ENCODE measurements at places on chromosomes 6 and 20. TPM values are rescaled to one million over a fixed set of nuclear protein-coding genes. Genes with fewer than 3 reads are reported as not detected.
A peak's percentile ranks its signal among the peaks of the same experiment; 100 is the strongest.

The BPIFB4 gene
- not detected for total RNA-seq

The PAQR8 gene
- 3.5 TPM for total RNA-seq

The PPP1R3G gene
- total RNA-seq, result 3.3 TPM

The CSTF1 gene
- total RNA-seq, result 26.8 TPM

The MLN gene
- not detected for total RNA-seq

The PRRT1 gene
- not detected for total RNA-seq

DNA sequence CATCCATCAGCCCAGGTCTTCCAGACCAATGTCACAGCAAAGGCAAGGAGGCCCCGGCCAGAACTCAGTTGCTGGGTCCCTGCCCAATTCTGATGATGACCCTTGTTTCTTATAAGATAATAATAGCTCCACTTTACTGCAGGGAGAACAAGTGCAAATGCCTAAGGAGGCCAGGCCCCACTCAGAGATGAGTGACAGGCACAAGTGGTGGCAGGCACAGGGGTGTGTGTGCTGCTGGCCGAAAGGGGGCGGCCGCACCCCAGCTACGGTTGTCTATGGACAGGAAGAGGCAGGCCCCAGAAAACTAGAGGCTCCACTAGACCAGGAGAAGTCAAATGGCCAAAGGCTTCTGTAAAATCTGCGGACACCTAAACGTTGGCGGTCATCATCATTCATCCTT lies 28.6 kb downstream of the GNAS-AS1 start:
- no peak for DNase-seq
- H3K4me3 ChIP-seq, result no peak overlapping the region
- H3K27me3 ChIP-seq, result peaks cover under 1% of the 10 kb centered on the region
- H3K27ac ChIP-seq, result no peak overlapping the region
- no peaks in the 10 kb centered on the region for H3K4me1 ChIP-seq
- H3K36me3 ChIP-seq, result peaks cover 3% of the 10 kb centered on the region

DNA sequence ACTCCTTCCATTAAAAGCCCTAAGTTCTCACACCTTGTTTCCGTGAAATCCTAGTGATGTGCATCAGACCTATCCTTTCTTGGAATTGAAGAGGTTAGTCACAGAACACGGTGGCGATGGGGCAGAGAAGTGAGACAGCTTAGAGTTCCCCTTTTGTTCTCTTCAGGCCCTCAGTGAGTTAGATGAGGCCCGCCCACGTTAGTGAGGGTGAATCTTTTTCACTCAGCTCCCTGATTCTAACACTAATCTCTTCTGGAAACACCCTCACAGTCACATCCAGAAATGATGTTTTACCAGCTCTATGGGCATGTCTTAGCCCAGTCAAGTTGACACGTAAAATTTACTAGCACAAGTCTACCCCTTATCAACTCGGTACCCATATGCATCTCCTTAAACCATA lies 172.7 kb upstream of the NOX3 start:
- H3K4me1 ChIP-seq, result no peaks in the 10 kb centered on the region
- no peaks in the 10 kb centered on the region for H3K27me3 ChIP-seq
- H3K4me3 ChIP-seq, result no peak overlapping the region
- H3K36me3 ChIP-seq, result no peaks in the 10 kb centered on the region
- H3K27ac ChIP-seq, result no peak overlapping the region
- no peak for DNase-seq

DNA sequence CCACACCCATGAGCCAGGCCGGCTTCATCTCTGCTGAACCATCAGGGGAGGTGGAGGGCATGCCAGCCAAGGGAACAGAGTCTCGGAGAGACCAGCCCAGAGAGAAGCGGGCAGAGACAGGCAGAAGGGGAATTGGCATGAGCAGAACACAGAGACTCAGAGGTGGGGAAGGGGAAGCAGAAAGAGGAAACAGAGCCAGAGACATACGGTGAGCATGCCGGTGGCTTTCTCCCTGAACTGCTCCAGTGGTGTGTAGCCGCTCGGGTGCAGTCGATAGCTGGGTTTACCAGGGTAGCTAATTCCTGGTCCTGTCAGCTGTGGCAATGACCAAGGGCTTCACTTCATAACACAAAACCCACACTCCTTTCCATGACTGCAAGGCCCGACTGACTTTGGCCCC lies 83.6 kb upstream of the CCDC167 start:
- no peaks in the 10 kb centered on the region for H3K4me1 ChIP-seq
- peaks cover 23% of the 10 kb centered on the region for H3K27me3 ChIP-seq
- H3K27ac ChIP-seq, result no peak overlapping the region
- H3K4me3 ChIP-seq, result no peak overlapping the region
- no peak for DNase-seq

DNA sequence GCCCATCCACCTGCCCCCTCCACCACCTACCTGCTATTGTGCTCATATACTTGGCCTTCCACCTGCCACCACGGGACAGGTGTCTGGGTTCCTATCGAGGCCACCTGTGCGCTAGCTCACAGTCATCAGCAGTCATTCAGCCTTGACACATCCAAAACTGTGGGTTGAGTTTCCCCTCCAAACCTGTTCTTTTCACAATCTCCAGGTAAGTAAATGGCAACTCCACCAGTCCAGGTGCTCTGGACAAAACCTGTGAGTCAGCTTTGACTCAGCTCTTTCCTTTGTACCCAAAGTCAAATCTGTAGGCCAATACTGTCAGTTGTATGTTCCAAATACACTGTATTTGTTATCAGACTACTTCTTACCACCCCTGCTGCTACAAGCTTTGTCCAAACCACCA lies 52.6 kb downstream of the SPTLC3 start:
- DNase-seq, result no peak
- H3K4me3 ChIP-seq, result no peak overlapping the region
- no peaks in the 10 kb centered on the region for H3K4me1 ChIP-seq
- no peaks in the 10 kb centered on the region for H3K36me3 ChIP-seq
- no peak overlapping the region for H3K27ac ChIP-seq
- no peaks in the 10 kb centered on the region for H3K27me3 ChIP-seq

GRCh38 chr6:47161176-47161687 lies 119.1 kb upstream of the ADGRF1 start:
- H3K36me3 ChIP-seq, result no peaks in the 10 kb centered on the region
- no peaks in the 10 kb centered on the region for H3K27me3 ChIP-seq
- no peak overlapping the region for H3K27ac ChIP-seq
- no peak overlapping the region for H3K4me3 ChIP-seq
- DNase-seq, result peak; percentile 26
- no peaks in the 10 kb centered on the region for H3K4me1 ChIP-seq

GRCh38 chr6:106451439-106451838 lies 90.9 kb downstream of the CRYBG1 start:
- H3K27me3 ChIP-seq, result no peaks in the 10 kb centered on the region
- no peak overlapping the region for H3K4me3 ChIP-seq
- no peaks in the 10 kb centered on the region for H3K36me3 ChIP-seq
- no peak overlapping the region for H3K27ac ChIP-seq
- peaks cover 8% of the 10 kb centered on the region for H3K4me1 ChIP-seq
- no peak for DNase-seq

DNA sequence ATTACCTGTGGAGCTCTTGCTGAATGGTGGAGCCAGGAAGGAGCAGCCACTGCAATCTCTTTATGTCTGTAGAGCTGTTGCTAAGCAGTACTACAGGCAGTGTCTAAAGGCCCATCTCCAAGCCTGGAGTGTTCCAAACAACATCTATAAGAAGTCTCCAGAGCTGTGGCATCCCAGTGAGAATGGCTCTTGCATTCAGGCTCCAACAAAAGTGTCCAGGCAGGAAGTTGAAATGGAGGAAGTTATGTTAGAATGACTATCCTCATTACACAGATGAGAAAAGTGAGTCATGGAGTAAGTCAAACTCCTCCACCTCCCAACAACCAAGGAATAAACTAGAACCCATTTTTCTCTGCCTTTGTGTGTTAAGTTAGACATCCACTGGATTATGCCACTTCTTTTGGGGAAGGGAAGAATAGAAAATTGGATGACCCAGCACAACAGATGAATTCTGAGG lies 288.5 kb upstream of the STXBP5 start:
- peaks cover 38% of the 10 kb centered on the region for H3K4me1 ChIP-seq
- no peaks in the 10 kb centered on the region for H3K27me3 ChIP-seq
- no peaks in the 10 kb centered on the region for H3K36me3 ChIP-seq
- DNase-seq, result no peak

DNA sequence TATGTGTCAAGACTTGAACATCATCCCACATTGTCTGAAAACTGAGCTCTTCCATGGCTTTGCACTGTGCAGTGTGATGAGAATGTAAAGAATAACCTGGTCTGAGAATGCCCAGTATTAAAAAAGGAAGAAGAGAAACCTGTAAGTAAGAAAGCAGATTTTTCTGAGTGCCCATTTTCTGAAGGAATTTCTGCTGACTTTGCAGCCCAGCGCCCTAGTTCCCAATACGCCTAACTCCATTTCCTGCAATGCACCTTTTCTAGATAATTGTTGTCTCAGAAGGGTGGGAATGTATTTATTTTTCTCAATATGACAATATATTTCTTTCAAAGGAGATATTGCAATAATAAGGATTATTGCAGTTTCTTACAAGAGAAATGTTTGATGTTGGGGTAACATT lies 231.5 kb downstream of the HAO1 start:
- H3K4me3 ChIP-seq, result no peak overlapping the region
- H3K27ac ChIP-seq, result no peak overlapping the region
- no peak for DNase-seq
- H3K36me3 ChIP-seq, result no peaks in the 10 kb centered on the region
- no peaks in the 10 kb centered on the region for H3K4me1 ChIP-seq
- no peaks in the 10 kb centered on the region for H3K27me3 ChIP-seq

- no peaks in the 10 kb centered on the region for H3K36me3 ChIP-seq
- no peaks in the 10 kb centered on the region for H3K4me1 ChIP-seq
- no peak overlapping the region for H3K4me3 ChIP-seq
- H3K27me3 ChIP-seq, result peaks cover 8% of the 10 kb centered on the region
- DNase-seq, result no peak
- no peak overlapping the region for H3K27ac ChIP-seq
Measured at GRCh38 chr6:157551041-157551832, 170.2 kb downstream of the ZDHHC14 start.

GRCh38 chr6:136895901-136896300 lies 26.2 kb upstream of the SLC35D3 start:
- no peaks in the 10 kb centered on the region for H3K27me3 ChIP-seq
- DNase-seq, result no peak
- H3K27ac ChIP-seq, result no peak overlapping the region
- peaks cover 5% of the 10 kb centered on the region for H3K36me3 ChIP-seq
- no peaks in the 10 kb centered on the region for H3K4me1 ChIP-seq

- H3K4me3 ChIP-seq, result no peak overlapping the region
- no peaks in the 10 kb centered on the region for H3K36me3 ChIP-seq
- no peak overlapping the region for H3K27ac ChIP-seq
- peaks cover 10% of the 10 kb centered on the region for H3K4me1 ChIP-seq
- no peak for DNase-seq
Measured at GRCh38 chr6:110325197-110325596, 33.0 kb downstream of the METTL24 start.

DNA sequence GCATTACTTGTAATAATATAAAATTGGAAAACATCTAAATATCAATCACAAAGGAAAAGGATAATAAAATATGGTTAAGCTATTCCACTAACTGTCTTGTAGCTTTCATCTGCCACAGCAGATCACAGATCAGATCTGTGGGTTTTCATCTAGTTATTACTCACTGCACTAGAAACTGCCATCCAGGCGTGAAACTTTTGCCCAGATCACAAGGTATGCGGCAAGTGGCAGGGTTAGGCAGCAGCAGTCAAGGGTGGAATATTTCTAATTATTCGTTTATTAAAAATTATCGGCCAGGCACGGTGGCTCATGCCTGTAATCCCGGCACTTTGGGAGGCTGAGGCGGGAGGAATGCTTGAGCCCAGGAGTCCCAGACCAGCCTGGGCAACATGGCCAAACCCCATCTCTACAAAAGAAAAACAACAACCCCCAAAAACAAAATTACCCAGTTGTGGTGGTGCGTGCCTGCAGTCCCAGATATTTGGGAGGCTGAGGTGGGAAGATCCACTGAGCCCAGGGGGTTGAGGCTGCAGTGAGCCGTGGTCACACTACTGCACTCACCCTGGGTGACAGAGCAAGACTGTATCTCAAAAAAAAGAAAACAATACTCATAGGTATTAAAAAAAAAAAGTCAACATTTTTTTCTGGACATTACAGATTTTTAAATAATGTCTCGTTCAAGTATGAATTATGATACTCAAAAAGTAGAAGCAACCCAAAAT lies 32.1 kb downstream of the BEND3 start:
- H3K36me3 ChIP-seq, result no peaks in the 10 kb centered on the region
- H3K27me3 ChIP-seq, result no peaks in the 10 kb centered on the region
- H3K4me3 ChIP-seq, result no peak overlapping the region
- no peak overlapping the region for H3K27ac ChIP-seq
- DNase-seq, result no peak

All from osteoblast (primary cell).